Naive thymus-derived CD4-positive, alpha-beta T cell (primary cell): ENCODE measurements at places on chromosomes 6 and 20. TPM values are rescaled to one million over a fixed set of nuclear protein-coding genes. Genes with fewer than 3 reads are reported as not detected.
A peak's percentile ranks its signal among the peaks of the same experiment; 100 is the strongest.

The ECT2L gene
- total RNA-seq = not detected

The TCF15 gene
- total RNA-seq = not detected

The HLA-DOB gene
- total RNA-seq = 7.3 TPM

The LBP gene
- not detected in 2 replicates for total RNA-seq

DNA sequence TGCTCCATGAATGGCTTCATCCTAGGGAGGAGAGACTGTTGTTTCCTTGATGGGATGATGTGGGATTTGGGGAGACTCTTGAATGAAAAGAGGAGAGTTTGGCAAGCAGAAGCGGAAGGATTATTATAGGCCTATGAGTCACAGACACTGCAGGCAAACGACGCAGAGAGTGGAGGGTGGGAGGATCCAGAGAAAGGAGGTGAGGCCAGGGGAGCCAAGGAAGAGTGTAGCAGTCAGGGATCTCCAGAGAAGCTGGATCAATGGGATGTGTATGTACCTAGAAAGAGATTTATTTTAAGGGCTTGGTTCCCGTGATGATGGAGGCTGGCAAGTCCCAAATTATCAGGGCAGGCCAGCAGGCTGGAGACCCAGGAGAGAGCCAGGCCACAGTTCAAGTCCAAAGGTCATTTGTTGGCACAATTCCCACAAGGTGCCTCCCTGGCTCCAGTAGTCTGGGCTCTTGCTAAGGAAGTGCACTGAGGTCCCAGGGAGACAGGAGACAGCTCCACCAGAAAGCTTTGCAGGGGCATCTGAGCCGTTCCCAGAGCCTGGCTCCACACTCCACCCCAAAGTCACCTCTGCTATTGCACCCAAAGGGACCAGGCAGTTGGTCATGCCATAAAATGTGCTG, 76.0 kb downstream of the ADTRP start:
- no peak for DNase-seq
- H3K27me3 ChIP-seq = no peaks in the 10 kb centered on the region
- H3K4me1 ChIP-seq = no peaks in the 10 kb centered on the region
- no peaks in the 10 kb centered on the region for H3K36me3 ChIP-seq
- no peak overlapping the region for H3K4me3 ChIP-seq
- H3K27ac ChIP-seq = no peak overlapping the region

DNA sequence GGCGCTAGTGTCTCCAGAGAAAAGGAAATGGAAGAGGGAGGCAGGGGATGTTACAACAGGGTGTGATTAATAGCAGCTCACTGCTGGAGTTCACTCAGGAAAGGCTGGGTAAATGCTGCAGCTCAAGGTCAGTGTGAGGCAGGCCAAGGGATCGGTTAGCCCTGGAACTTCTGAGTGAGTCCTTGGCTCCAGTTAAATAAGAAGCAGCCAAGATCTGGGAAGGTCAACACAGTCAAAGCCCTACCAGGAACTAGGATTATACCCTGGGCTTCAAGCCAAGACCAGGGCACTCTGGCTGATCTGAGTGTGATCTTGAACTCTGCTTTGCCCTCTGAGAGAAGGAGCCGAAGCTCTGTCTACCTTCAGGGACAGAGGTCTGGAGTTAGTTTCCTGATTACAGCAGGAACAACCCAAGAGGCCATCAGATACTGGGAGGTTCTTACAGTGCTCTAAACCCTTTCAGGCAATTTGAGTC, 44.3 kb downstream of the TPD52L1 start:
- no peak overlapping the region for H3K4me3 ChIP-seq
- DNase-seq = no peak
- no peak overlapping the region for H3K27ac ChIP-seq
- no peaks in the 10 kb centered on the region for H3K27me3 ChIP-seq
- no peaks in the 10 kb centered on the region for H3K36me3 ChIP-seq

GRCh38 chr6:107114926-107115694, at the start of gene BEND3:
Gene BEND3 (minus strand): TSS chr6:107115515. CDS start chr6:107099285, 16,230 bp downstream.
- H3K4me1 ChIP-seq = peaks cover 14% of the 10 kb centered on the region
- no peaks in the 10 kb centered on the region for H3K27me3 ChIP-seq
- H3K4me3 ChIP-seq = peak within 1 kb of the TSS; percentile 63
- no peak within 1 kb of the TSS for H3K27ac ChIP-seq
- DNase-seq = peak; percentile 58
- no peaks in the 10 kb centered on the region for H3K36me3 ChIP-seq

DNA sequence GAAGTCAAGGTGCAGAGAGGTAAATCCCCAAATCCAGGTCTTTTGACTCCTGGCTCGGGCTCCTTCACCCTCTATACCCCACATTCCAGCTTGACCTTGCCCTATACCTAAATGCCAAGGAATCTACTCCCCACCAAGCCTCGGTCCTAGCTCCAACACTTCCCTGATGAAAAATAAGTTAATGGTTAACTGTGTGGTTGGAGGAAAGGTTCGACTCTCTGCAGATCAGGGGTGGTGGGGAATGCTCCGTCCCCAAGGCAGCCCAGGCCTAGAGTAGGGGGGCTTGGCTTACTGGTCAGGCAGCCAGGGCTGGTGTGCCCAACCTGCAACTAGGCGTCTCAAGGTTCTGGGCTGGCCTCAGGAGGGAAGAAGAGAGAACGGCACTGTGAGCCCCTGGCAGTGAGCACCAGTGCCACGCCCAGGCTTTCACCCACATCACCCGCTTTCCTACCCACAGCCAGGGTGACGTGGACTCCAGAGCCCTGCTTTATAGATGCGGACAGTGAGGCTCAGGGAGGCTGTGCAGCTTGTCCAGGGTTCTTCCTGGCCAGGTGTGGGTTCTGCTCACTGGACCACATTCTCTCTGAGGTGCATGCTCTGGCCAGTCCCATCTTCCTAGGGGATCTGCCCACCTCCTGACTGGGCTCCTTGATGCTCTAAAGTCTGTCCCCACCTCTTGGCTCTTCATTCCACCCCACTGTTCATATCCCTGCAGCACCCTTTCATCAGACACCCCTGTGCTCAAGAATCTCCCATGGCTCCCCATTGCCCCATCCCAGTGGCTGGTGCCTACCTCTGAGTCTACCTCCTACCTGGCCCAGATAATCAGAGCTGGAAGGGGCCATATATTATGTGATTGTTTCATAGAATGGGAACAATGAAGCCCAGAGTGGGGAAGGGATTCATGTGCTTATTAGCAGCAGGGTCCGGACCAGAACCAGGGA, 8.2 kb downstream of the SPDEF start:
- no peaks in the 10 kb centered on the region for H3K36me3 ChIP-seq
- H3K27me3 ChIP-seq = no peaks in the 10 kb centered on the region
- H3K4me1 ChIP-seq = no peaks in the 10 kb centered on the region
- H3K4me3 ChIP-seq = no peak overlapping the region

- H3K27me3 ChIP-seq = no peaks in the 10 kb centered on the region
- no peak overlapping the region for H3K27ac ChIP-seq
- H3K36me3 ChIP-seq = no peaks in the 10 kb centered on the region
- no peak overlapping the region for H3K4me3 ChIP-seq
Observed at GRCh38 chr20:13341737-13342393, 120.8 kb downstream of the ISM1 start.

- H3K27ac ChIP-seq = no peak overlapping the region
- H3K36me3 ChIP-seq = no peaks in the 10 kb centered on the region
- no peaks in the 10 kb centered on the region for H3K27me3 ChIP-seq
Observed at GRCh38 chr6:168166627-168167026, 87.6 kb upstream of the FRMD1 start.
